NCI-H146 (cell line): ENCODE measurements at places on chromosomes 7 and 10.

GRCh38 chr10:35821339-35821911 is 179.3 kb upstream of the FZD8 start:
- DNase-seq = no peak

DNA sequence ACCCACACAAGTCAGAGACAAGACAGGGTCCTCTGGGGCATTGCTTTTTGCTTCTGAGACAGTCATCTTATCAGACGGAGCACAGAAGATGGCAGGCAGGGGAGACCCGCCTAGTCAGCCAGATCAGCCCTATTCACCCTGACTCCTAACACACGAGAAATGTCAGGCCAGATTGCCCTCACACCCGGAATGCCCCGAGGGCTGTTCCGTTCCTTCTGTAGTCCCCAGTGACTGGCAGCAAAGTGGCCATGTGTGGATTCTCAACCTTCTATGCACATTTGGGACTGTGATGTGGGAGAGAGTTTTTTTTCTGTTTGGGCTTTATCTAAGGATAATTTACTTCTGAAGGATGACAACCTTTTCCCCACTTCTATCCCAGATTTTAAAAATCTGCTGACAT is 35.5 kb upstream of the TBX20 start:
- no peak for DNase-seq

- DNase-seq = no peak
Measured at GRCh38 chr10:125062914-125063230, 97.5 kb downstream of the CTBP2 start.

DNA sequence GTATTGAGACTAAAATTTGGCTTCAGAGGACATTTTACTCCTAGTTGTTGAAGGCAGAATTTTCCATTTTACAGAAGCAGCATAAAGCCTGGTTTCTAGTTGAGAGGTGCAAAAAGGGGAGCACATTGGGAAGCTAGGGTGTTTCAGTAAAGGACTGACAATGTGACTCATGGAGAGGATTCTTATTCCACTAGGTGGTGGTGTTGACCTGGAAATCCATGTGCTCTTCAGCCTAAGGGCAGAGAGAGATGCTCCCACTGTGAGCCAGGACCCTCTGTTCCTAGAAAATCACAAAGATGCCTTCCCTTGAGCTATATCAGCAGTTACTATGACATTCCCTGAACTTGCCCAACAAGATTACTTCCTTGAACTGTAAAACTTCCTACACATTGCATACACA is 687.8 kb downstream of the IPMK start:
- no peak for DNase-seq
